ENCODE measurements at places on chromosomes 12 and 14.

- DNase-seq = no peak
These were observed 52.3 kb downstream of the MBIP start for GRCh38 chr14:36268121-36268520.

DNA sequence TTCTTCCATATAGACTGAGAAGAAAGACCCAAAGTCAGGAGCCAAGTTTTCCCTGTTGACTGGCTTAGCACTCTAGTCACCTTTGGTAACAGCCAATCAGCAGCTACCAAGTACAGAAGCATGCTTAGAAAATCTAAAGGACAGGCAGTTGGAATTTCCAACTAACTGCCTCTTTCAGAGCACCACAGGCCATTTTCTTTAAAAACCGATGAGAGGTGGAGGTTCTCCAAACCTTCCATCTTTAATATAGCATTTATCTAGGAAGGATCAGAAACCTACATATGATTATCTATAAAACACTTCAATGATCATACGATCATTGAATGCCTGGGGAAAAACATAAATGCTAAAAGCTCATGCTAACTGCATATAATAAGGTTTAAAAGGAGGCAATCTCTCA, at the start of gene CATSPERB:
Gene CATSPERB (minus strand): TSS at position 101 of the 400 bp plus-strand sequence. CDS start 2,607 bp downstream, outside the sequence.
- no peak for DNase-seq

GRCh38 chr14:70052990-70053389, 135.8 kb downstream of the SLC8A3 start:
- no peak for DNase-seq

DNA sequence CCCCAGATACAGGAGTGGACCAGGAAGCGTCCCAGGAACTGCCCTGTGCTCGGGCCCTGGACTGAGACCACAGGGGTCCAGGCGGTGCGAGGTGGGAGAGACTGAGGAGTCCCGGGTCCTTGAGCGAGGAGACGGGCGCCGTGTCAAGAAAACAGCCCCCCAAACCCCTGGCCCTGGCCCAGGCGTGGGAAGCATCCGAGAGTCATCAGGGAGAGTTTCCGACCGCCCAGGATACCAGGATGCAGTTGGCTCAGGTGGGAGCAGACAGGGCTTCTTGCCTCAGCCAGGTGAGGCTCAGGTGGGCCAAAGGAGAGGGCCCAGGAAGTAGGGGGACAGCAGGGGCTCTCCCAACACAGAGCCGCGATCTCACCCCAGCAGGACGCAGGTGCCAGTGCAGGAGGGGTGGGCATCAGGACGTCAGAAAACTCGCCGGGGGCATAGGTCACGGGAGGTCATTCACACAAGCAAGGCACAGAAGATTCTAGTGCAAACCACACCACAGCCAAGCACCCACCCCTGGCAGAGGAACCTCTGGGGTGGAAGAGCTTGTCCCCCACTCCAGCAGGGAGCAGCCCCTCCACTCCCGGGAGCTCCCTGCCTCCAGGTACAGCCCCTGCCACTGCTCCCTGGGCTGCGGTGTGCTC, 102.5 kb upstream of the EIF5 start:
- DNase-seq = no peak

DNA sequence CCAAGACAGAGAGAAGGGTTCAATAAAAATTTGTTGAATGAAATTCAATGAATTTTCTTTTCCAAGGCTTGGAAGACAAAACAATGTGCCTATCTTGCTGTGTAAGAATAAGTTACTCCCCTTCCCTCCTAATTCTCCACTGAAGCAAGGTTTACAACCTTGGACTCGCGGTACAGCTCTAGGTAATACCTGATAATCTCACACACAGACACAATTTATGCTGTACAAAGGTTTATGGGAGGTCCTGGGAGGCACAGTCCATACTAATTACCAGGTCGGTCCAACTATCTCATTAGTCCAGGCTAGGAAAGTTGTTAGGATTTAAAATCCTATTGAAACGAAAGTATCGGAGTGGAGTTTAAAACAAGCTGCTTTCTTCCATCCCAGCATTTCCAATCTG, 42.6 kb downstream of the NELL2 start:
- DNase-seq = no peak

DNA sequence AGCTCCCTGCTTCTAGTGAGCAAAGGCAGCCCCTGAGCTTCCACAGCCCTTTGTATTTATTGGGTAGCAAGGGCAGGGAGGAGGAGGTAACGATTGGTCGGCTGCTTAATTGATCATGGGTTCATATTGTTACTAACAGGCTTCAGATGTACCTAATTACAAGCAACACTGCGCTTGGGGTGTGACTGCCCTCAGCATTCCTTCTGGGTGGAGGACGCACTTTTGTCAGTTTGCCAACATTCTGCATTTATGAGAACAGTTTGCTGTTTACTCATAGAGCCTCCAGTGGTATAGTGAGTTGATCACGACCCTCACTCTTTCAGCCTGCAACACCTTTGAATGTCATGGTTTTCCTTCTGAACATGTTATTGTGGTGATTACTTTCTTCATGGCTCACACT, 9.6 kb downstream of the TSHR start:
- no peak for DNase-seq

DNA sequence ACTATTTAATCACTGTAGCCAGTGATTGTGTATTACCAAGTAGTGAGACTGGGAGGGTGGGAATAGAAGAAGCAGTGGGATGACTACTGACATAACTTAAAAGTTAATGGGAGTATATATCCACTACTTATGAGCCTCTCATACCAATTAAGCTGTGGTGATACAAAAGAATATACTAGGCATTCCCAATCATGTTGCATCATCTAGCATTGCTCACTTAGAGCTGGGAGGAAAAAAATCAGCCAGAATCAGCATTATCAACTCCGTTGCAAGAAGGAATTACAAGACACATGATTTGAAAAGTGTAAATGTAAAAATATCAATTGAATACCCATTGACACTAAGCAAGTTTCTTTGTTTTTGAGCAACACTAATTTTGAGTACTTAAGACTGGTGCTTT, 745 bp upstream of the PPP1R36 start:
- DNase-seq = no peak

DNA sequence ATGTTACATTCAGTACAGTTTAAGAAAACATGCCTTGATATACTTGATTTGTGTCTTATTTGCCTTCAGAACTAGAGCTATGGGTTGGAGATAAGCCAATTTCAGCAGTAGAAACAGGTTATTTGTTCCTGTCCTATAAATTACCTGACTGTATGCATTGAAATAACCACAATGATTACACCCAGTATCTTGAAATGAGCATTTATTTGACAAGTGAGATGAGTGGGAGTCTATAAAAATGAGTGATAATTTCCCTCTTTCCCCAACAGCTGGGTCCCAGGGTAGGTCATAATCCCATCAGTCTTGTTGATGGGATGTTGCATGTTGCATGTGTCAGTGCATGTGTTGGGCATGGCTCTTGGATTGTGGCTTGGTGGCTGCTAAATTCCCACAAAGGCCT, 3.7 kb downstream of the TAS2R42 start:
- no peak for DNase-seq

- no peak for DNase-seq
These were observed 82.5 kb downstream of the LMO3 start for GRCh38 chr12:16523284-16523950.

DNA sequence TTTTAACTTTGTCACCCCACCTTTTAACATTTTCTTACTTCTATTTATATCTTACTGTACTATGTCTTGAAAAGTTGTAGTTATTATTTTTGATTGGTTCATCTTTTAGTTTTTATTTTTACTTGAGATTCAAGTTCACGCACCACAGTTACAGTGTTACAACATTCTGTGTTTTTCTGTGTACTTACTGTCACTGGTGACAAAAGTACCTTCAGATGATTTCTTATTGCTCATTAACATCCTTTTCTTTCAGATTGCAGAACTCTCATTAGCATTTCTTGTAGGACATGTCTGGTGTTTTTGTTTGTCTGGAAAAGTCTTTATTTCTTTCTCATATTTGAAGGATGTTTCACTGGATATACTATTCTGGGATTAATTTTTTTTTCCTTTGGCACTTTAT, 289.9 kb downstream of the BCAT1 start:
- no peak for DNase-seq

DNA sequence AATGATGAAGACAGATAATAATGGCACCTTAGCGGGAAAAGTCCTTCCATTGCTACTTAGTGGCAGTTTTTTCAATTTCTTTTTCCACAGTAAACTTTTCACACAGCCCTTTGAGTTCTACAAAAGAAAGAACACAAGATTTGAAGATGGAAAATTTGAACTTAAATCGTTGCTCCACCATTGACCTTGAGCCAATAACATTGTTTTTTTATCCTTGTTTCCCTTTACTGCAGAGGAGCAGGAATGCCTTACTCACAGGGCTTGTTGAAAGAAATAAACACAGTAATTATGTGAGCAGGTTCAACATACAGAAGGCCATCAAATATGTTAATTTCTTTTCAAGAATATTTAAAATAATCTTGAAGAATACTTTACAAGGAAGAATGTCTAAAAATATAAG, 181.5 kb upstream of the KRR1 start:
- DNase-seq = no peak

- no peak for DNase-seq
These were observed 74.6 kb downstream of the AKAP6 start for GRCh38 chr14:32403688-32404087.

DNA sequence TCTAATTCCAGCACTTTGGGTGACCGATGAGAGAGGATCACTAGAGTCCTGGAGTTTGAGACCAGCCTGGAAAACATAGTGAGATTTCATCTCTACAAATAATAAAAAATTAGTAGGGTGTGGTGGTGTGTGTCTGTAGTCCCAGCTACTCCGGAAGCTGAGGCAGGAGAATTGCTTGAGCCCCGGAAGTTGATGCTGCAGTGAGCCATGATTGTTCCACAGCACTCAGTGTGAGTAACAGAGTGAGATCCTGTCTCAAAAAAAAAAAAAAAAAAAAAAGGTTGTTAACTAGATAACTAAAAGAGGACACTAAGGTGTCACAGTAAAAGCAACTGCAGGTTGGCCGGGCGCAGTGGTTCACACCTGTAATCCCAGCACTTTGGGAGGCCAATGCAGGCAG, 121.3 kb upstream of the MAX start:
- no peak for DNase-seq

- DNase-seq = no peak
These were observed 5.4 kb upstream of the WIF1 start for GRCh38 chr12:65126482-65126881.

DNA sequence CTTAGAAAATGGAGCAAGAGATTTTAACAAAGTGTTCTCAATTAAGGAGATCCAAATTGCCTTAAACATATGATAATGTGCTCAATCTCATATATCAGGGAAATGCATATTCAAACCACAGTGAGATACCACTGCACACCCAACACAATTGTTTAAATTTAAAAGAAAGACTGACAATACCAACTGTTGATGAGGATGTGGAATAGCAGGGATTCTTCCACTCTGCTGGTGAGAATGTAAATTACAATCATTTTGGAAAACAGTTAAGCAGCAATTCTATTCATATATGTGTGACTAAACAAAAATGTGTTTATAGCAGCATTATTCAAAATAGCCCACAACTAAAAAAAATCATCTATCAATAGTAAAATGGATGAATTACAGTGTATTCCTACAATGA, 144.2 kb downstream of the KICS2 start:
- no peak for DNase-seq

DNA sequence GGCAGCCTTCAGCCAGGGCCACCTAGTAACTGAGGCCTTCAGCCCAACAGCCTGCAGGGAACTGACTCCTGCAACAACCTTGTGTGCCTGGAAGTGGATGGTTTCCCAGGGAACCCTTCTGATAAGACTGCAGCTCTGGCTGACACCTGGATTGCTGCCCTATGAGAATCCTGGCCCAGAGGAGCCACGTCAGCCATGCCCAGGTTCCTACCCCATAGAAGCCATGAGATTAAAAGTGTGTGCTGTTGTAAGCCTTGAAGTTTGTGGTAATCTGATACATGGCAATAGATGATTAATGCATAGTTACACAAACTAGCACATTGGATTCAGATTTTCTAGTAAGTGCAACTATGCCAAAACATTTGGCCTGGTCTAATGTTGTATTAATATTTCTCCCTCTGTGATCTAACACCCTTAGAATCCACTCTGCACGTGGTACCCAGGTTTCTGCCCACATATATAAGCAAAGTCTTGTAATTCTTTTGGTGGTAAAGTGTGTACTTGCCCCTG, 64.8 kb upstream of the BEGAIN start:
- peak; percentile 76 for DNase-seq

DNA sequence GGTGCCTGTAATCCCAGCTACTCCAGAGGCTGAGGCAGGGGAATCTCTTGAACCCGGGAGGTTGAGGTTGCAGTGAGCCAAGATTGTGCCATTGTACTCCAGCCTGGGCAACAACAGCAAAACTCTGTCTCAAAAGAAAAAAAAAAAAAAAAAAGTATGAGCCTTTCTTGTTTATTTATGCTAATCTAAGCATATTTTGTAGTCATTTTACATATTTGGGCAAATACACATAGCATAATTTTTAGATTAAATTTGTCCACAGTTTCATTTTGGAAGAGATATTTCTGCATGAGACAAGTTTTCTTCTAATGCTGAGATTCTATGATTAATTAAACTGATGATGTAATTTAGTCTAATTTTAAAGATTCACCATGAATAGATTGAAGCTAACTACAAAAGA, 494.4 kb downstream of the TMTC2 start:
- no peak for DNase-seq

DNA sequence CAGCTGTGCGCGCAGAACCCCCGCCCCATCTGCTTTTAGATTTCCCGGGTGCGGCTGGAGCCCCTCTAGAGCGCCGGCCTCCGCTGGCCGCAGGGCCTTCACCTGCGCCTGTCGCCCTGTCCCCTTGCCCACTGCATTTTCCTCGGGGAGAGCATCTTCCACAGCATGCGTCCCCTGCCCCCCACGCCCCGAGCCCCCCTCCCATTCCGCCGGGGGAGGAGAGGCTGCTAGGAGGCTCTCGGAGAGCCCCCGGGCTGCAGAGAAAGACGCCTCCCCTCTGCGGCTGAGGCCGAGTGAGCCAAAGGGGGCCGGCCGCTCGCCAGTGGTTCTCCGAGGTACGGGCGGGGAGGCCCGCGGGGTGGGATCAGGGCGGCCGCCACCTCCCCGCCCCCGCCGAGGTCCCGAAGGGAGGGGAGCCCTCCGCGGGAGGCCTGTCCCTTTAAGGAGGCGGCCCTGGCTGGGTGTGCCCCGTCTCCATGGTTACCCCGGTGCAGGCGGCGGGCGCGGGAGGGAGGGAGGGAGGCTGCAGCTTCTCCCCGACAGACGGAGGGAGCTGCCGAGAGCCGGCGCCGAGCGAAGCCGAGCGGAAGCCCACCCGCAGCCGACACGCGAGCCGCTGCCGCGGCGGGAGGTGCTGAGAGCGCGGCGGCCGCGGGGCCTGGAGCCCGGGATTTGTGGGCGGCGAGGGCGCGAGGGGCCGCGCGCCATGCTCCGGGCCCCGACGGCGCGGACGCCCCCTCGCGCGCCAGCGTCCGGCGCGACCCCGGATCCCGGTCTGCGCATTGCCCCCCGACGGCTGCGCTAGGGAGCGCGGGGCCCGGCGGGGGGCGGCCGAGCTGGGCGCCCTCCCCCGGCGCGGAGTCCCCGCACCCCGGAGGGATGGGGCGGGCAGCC, at the start of gene KCNH3:
Gene KCNH3 (plus strand): TSS at position 521 of the 894 bp plus-strand sequence. CDS start 387 bp downstream, outside the sequence.
- DNase-seq = peak; percentile 81

DNA sequence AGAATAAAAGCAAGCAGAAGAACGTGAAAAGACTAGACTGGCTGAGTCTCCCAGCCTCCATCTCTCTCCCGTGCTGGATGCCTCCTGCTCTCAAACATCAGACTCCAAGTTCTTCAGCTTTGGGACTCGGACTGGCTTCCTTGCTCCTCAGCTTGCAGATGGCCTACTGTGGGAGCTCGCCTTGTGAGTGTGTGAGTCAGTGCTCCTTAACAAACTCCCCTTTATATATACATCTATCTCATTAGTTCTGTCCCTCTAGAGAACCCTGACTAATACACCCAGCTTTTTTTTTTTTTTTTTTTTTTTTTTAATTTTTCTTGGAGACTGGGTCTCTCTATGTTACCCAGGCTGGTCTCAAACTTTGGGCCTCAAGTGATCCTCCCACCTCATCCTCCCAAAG, 46.9 kb downstream of the ACTN1 start:
- DNase-seq = no peak

Data from adrenal gland (tissue), 19 donors.